NCI-H2171 treated with DMSO at 0.1 percent for 48 hours (cell line): ENCODE measurements at places on chromosomes 12 and 14.

GRCh38 chr12:95473231-95473883 is 595 bp upstream of the METAP2 start:
- peak; percentile 68 for DNase-seq

- no peak for DNase-seq
These were observed 33.3 kb upstream of the NUDT14 start for GRCh38 chr14:105214324-105214915.

GRCh38 chr12:38629064-38629463 is 276.3 kb downstream of the CPNE8 start:
- no peak for DNase-seq

DNA sequence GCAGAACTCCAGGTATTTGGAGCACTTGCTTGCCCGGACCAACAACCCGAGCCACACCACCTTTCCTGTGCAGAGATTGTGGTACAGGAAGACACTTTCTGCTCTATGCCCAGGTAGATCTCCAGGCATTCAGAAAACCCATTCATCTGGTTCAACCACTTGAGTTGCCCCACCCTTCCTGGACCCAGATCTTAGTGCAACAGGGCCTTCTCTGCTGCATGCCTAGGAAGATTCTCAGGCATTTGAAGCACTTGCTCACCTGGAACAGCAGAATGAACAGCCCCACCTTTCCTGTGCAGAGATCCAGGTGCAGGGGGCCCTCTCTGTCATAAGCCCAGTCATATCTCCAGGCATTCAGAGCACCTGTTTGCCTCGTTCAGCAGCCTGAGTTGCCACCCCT is 412.8 kb upstream of the MGAT4C start:
- no peak for DNase-seq

GRCh38 chr12:27852117-27852516 is 72.1 kb upstream of the MANSC4 start:
- DNase-seq, result no peak

DNA sequence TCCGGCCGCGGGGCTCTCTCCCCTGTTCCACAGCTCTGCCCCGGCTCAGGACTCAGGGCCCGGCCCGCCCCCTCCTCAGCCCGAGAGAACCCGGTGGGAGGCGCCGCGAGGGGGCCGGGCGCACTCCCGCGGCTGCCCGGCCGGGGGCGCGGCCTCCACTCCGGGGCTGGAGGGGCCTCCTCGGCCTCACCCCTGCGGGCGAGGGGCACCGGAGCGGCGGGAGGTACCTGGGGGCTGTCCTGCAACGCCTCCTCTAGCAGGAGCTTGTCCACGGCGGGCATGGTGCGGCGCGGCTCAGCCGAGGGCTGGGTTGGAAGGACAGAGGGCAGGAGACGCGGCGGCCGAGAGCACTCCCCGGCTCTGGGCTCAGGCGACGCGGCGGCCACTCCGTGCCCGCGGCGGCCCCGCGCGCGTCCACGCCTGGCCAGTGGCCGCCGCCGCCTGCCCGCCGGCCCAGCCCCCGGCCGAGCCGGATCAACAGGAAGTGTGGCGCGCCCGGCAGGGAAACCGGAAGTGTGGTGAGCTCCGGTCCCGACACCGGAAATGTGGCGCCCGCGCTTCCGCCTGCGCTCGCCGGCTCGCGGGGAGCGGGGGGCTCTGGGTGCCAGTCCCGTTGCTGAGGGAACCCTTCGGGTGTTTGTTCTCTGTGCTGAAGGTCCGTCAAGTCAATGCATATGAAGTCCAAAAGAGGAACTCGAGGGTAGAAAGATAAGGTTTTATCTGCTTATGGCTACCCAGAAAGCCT is at the start of gene APPL2:
APPL2 (minus strand) TSS at position 443 of the 745 bp plus-strand sequence; CDS start at position 281, 162 bp downstream.
- DNase-seq, result peak; percentile 86

DNA sequence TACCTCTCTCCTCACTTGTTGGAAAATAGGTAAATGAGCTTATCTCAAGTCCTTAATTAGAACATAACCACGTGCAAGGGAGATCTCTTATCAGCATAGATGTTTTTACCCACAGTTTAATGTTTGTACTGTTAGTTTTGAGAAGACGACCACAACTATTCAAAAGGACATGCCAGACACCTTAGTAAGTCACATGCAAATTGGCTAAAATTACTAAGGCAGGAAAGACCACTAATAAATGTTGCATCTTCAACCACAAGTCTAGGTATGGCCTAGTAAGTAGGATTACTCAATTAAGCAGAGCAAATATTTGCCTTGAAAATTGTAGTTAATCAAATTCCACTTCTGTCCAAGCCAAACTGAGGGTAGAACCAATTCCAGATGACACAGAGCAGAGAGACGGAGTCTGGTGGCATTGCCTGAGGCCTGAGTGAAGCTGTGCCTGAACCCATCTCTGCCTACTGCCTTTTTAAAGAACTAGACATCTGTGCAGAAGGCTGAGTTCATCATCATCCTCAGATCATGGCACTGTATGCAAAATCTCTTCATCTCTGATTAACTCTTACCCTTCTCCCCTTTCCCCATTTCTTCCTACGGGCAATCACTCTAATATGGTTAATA is 29.7 kb upstream of the CHST11 start:
- DNase-seq, result no peak

DNA sequence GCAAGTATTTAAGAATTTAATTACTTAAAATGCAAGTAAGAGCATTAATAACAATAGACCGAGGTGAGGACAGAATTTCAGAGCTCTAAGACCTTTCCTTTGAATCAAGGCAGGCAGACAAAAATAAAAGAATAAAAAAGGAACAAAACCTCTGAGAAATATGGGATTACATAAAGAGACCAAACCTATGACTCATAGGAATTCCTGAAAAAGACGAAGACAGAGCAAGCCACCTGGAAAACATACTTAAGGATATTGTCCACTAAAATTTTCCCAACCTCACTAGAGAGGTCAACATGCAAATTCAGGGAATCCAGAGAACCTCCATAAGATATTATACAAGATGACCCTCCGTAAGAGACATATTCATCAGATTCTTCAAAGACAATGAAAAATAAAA is 325.1 kb downstream of the AEBP2 start:
- no peak for DNase-seq

- no peak for DNase-seq
These were observed 17.2 kb downstream of the KRT85 start for GRCh38 chr12:52350021-52350620.

GRCh38 chr14:65412856-65413738 is 567 bp downstream of the FUT8 start:
- peak; percentile 83 for DNase-seq

- DNase-seq, result no peak
These were observed 11.2 kb upstream of the LRIG3 start for GRCh38 chr12:58931518-58931917.

- peak; percentile 44 for DNase-seq
These were observed 99.4 kb upstream of the FRMD6 start for GRCh38 chr14:51552275-51552674.
